Kidney capillary endothelial cell (primary cell): ENCODE measurements at places on chromosomes 3 and 15.

DNA sequence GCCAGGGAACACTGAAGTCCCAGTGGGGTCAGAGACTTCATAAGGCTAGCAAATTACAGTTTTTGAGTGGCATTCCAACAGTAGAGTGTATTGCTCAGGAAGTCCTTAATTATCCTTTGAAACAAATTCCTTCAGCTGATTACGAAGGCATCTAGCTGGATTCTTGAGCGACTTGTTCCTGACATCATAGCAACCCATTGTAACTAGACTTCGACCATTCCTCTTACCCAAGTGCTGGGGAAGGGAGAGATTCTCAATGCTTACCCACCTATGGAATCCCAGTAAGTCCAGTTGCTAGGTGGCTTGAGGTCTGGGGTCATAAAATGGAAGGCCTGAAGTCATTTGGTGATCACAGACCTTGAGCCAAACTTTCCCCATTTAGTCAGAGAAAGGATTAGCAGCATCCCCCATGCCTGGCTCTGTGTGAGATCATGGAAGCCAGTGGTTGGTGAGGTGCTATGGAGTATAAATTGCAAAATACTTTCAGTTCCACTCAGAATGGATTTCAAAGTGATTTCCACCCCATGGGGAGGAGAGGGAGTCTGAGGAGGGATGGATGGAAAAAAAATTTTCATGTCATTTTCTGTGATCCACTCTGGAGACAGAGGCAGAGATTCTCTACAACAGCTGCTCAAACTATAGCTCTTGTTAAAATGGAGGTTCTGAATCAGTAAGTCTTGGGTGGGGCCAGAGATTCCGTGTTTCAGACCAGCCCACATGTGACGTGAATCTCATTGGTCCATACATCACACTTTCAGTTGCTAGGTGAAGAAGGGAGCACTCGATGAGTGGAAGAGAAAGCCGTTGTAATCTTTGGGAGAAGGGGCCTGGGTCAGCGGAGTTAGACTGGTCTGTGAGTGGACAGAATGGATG is 45.7 kb downstream of the CD86 start:
- no peak for DNase-seq

DNA sequence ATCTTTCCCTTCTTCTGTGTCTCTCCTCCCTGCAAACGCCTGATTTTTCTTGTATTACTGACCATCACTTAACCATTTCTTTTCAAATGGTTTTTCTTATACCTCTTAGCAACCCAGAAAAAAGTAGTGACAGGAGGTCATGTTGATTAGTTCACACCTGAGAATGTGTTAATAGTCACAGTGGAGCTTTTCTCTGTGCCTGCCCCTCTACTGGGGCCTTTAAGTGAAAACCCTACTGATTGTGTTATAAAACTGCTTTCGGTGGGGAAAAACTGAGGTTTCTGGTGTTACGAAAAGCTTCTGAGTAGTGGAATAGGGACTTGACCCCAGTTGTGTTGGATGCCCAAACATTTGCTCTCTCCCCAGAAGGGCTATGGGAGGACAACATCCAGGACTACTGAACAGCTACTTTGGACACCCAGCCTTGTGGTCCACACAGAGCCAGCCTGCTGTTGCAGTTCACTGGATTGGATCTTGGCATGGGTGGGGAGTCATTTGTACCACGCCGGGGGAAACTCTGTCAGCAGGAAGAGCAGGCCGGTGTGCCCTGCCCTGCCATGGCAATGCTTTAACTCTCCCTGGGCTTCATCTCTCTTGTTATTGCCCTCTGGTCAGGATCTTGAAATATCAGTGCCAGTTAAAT is 10.3 kb downstream of the GPR87 start:
- no peak for DNase-seq

DNA sequence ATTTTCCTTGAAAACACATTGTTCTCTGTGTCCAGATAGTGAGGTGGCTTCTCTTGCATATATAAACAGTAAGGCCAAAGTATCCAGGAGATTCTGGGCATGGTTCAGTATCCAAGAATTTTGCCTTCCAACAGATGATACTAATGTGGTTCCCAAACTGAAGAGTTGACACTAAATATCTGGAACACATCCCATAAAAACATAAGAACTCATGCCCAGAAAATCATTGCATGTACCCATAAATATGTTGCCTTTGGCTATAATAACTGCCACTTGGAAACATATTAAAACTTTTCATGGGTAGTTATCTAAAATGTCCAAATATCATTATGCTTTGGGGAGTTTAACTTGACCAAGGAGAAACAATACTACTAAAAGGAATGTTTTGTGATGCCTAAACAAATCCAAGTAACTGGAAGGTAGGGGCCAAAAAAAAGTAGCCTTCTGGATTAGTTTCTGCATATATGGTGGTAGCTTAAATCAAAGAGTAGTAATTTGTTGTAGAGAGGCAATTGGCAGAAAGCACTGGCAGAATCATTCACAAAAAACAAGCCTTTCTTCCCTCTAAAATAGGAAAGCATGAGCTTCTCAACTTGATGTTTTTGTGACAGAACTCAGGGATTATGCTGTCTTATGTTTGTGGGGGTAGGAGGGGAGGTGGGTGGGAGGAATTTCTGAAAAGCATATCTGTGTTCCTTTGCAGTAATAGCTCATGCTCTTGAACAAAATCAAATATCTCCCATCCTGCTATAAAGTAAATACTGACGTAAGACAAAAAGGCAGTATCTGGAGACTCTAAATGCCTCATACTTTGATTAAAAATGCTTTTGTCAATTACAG is 753.9 kb downstream of the TUSC7 start:
- DNase-seq, result no peak

DNA sequence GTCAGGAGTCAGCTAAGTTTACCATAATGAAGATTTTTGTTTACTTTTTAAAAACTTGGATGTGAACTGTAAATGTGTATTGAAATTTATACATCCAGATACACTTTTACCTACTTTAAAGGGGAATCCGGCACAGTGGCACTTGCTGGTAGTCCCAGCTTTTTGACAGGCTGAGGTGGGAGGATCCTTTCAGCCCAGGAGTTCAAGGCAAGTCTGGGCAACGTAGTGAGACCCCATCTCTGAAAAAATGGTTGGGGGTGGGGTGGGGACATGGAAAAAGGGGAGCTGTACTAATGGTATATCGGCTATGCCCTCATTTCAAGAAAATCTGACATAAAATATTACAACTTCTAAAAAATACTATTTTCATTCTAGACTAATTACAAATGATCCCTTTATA is 95.8 kb upstream of the CGNL1 start:
- no peak for DNase-seq

- DNase-seq, result no peak
These were observed 173.5 kb upstream of the NDN start for GRCh38 chr15:23860290-23861245.

DNA sequence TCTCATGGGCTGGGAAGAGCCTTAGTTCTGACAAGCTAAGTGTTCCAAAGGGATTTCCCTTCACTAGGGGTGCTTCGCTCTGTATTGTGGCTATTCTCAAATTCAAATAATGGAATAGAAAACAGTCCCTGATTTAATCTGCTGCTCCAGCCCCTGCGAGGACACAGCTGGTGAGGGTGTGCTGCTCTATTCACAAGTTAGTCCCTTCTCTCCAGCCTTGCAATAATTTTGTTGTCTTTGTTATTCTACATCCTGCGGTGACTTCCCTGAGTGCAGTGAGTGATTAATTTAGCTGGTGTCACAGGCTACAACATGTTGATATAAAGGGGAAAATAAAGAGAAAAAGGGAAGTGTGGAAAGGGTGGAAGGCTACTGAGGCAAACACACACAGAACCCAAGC is 180.5 kb upstream of the VEPH1 start:
- no peak for DNase-seq

GRCh38 chr3:127413871-127414270 is 126.0 kb upstream of the PRR20G start:
- DNase-seq, result no peak

DNA sequence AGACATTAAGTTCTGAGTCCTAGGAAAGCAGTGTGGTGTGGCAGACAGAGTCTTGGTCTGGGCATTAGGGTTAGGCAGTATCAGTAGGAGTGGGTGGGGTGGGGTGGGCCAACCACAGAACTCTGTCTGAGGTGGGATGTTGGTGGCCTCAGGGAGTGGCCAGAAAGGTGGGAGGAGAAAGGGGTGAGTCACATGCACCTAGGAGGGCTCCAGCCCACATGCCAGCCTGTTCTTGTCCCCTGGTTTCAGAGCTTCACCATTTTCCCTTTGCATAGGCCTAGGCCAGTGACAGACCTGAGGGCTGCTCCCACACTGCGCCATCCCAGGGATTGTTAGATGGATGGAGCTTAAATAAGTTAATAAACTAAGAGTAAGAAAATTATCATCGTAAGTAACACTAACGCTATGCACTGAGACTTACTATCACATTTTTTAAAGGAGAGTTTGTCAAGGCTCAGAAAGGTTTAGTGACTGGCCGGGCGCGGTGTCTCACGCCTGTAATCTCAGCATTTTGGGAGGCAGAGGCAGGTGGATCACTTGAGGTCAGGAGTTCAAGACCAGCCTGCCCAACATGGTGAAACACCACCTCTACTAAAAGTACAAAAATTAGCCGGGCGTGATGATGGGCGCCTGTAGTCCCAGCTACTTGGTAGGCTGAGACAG is 33.8 kb downstream of the DNASE1L3 start:
- no peak for DNase-seq

DNA sequence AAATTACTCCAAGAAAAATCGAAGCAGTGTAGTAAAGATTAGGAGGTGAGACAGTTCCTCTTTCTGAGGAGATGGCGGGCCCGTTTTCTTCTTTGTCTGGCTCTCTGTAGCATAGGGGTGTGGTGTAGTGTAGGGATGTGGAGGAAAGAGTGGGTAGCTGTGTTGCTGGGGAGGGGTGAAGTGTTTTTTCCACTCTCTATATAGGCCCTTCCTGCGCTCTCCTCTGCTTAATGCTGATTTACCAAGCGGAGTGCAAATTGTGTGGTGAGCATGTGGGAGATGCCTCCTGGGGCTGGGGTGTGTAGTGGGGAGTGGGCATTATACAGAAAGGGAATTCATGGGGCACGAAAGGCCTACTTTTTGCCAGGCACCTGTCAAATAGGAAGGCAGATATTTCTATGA is 94.9 kb downstream of the ST6GAL1 start:
- no peak for DNase-seq

DNA sequence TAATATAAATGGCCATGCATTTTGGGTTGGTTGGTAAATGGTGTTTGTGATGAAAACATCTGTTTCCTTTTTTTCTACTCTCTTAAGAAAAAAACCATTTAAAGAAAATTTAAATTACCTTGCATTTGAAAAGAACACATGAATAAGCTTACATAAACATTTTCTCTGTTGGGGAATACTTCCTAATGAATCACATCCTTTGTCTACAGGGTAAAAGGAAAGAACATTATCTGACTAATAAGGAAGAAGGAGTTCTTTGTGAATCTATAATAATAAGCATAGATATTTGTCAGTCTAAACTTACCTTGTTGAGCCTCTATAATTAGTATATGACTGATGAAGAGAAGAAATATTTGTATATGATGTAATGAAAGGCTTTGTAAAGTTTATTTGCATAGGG is 254.1 kb upstream of the ZNF717 start:
- peak; percentile 58 for DNase-seq

DNA sequence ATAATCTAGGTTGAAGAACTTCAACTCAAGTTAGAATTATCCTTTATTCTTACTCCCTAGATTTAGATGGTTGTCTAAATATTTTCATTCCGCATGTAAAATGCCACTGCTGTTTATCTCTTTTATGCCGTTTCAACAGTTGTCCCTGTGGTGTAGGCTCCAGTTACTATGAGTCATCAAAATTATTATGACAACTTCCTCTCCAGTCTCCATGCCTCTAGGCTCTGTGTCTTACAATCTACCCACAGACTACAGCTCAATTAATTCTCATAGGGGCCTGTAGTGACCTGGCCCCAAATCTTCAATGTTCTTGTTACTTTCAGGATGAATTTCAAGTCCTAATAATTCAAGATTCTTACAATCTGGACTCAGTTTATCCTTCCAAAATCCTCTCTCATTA is 105.8 kb upstream of the UNC13C start:
- DNase-seq, result no peak

- no peak for DNase-seq
These were observed 174.0 kb upstream of the WNT5A start for GRCh38 chr3:55661141-55661540.

GRCh38 chr15:89374086-89374981 is 39.7 kb upstream of the POLG start:
- no peak for DNase-seq

GRCh38 chr15:27587810-27588209 is 511.3 kb downstream of the OCA2 start:
- no peak for DNase-seq

DNA sequence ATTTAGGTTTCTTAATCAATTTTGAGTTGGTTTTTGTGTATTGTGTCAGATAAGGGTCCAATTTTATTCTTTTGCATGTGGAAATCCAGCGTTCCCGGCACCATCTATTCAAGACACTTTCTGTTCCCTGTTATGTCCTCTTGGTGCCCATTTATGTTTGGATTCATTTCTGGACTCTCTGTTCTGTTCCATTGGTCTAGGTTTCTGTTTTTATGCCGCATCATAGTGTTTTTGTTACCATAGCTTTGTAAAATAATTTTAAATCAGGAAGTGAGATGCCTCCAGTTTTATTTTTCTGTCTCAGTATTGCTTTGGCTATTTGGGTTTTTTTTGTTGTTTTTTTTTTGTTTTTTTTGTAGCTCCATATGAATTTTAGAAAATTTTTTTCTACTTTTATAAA is 97.1 kb downstream of the LRRC28 start:
- no peak for DNase-seq
